ENCODE measurements at places on chromosomes 5 and 9.

DNA sequence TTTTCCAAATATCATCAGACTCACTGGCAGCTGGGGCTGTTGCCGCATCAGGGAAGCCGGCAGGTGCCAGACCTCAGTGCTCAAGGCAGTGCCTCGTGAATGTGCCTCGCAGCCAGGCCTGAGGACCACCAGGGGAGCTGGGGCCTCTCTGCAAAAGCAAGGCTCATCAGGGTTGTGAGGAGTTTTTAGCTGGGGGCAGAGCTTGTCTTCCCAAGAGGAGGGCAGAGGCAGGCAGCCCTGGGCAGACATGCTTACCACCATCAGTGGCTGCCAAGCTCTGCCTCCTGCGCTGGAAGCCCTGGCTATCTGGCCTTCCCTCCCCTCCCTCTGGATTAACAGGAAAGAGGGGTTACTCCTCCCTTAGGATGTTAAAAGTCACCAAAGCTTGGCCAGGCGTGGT, 8.8 kb upstream of the TBC1D9B start:
- DNase-seq: no peak

- no peak for DNase-seq
Observed at GRCh38 chr9:15317836-15318235, 10.8 kb upstream of the TTC39B start.

GRCh38 chr9:127979333-127980059, 1.3 kb downstream of the EEIG1 start:
- no peak for DNase-seq

- DNase-seq: peak; percentile 45
Observed at GRCh38 chr5:74579215-74579614, 61.3 kb downstream of the ENC1 start.

DNA sequence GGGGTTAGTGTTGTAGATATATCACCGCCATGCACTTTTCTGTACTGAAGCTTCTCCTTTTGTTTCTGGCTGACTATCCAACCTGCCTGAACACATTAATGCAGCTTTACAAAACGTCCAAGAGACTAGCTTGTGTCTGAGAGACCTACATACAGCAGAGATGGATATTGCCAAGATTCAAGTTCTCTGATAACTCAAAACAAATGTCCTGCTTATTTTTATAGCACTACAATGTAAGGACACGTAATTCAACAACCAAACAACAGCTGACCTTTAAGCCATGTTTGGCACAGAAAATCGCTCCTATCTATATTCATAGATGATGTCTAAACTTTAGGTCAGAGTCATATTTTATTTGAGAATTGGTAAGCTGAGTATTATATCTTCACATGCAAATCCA, 76.2 kb upstream of the NTRK2 start:
- no peak for DNase-seq

DNA sequence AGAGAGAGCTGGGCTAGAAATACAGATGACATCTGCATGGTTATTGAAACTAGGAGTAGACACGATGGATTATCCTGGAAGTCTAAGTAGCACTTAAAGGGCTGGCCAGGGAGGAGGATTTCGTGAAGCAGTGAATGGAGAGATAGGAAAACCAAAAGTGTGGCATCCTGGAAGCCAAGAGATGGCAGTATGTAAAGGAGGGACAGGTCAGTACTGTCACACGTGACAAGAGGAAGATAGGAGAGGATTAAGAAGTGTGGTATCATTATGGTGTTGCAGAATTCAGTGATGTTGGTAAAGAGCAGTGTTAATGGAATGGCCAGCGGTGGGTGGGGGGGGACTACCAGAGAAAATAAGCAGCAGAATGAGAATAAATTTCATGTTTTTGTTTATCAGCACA, 11.7 kb downstream of the RAD23B start:
- no peak for DNase-seq

DNA sequence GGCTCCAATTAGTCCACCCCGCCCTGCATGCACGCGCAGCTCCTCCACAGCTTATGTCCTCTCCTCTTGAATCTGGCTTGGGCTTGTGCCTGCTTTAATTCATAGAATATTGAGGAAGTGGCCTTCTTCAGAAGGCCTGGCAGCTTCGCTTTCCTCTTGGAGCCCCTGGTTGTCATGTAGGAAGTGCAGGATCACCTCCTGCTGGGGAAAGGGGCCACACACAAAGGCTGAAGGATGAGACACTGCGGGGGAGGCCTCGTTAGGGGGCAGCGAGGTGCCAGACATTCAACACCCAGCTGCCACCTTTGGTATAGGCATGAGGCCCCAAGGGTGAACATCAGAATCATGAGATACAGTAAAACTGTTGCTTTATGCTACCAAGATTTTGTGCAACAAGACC, 2.7 kb upstream of the CNOT6 start:
- DNase-seq: no peak

- no peak for DNase-seq
Observed at GRCh38 chr5:142688281-142688989, 2.5 kb upstream of the FGF1 start.

DNA sequence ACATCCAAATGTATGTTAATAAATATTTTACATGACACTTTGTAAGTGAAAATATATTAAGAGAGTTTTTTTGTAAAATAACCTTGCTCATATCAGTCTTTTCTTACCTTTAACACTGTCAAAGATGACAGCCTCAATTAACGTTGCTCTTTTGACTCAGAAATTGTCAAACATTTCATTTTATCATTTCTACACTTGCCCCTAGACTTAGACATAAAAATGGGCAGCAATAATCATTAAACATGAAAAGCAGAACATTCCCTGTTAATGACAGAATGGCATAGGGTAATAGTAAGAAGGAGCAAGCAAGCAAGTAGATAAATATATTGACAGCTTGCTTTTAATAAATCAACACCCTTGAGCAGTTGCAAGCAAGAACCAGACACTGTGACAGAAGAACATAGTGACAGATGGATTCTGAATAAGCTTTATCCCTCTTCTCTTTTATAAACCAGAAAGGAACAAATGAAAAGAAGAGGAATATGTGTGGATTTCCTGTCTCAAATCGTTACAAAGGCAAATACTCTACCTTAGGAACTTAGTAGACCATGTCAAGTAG, 796.0 kb upstream of the CHD1 start:
- no peak for DNase-seq

GRCh38 chr9:8736805-8737204, 937.2 kb upstream of the DMAC1 start:
- DNase-seq: no peak

GRCh38 chr5:154758977-154759376, 3.8 kb downstream of the LARP1 start:
- DNase-seq: no peak

DNA sequence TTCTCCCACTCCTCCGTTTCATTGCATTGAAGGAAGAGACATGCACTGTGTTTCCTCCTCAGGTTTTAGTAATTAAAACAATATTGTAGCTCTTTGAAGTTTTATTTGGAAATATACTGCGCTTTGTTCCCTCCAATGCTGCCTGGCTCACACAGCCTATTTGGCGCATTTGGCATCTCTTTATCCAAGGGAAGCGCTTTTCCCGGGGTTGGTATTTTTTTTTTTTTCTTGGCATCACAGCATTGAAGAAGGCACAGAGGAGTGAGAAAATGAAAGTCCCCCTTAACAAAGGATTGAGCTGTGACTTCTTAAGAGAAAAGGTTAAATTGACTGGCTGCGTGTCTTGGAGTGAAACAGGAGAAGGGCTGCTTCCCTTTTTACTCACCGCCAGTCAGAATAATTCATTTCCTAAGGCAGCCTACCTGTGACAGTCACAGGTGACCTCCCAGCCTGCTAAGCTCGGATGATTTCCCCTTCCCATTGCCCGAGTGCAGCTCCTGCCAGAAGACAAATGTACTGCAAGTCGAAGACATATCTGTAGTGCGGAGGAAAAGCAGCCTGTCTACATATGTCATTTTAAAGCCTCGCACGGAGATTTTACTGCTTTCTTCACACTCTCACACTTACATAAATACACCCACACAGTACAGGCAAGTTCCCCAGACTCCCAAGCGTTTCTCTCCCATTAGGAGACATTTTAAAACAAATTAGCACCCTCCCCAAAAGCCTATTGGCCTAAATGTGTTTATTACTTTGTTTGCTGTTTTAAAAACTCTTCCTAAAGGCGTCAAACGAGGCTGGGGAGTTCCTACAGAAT, 665.5 kb upstream of the ZNF608 start:
- no peak for DNase-seq

- DNase-seq: no peak
Observed at GRCh38 chr9:108845947-108846346, 9.8 kb downstream of the ACTL7B start.

DNA sequence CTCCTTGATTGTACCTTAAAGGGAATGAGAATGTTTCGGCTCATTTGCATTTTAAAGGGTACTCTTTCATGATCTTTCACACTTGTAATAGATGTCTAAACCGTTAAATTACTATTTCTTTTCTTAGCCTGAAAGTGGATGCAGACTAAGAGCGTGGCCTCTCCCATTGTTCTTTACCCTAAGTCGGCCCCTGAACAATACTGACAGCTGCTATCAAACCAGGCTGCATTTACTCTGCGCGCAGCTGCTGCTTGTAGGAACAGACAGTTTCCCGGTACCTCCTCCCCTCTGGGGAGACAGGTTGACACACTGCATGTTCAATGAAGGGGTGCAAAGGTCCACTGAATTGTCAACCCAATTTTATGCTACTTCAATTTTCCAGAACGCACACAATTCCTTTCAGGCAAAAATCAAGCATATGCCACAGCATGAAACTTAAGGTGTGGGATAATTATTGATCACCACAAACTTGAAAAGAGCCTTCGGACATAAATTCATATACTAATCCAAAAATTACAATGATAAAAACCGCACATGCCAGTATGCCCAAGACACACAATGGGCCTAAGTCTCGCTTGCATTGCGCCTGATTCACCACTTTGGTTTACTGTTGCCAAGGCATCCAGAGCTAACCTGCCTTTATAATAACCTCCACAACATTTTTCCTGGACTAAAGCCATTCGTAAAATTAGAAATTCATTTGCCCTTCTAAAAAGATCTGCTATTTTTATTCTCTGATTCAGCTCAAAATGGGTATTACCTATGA, 39.7 kb downstream of the TLE1 start:
- no peak for DNase-seq

- no peak for DNase-seq
Observed at GRCh38 chr9:127786773-127787104, 905 bp downstream of the CDK9 start.

- no peak for DNase-seq
Observed at GRCh38 chr5:122942164-122942914, 94.2 kb downstream of the PPIC start.

- no peak for DNase-seq
Observed at GRCh38 chr5:125575891-125576505, 829.6 kb upstream of the ZNF608 start.

- no peak for DNase-seq
Observed at GRCh38 chr9:123425261-123425821, 69.3 kb downstream of the CRB2 start.

DNA sequence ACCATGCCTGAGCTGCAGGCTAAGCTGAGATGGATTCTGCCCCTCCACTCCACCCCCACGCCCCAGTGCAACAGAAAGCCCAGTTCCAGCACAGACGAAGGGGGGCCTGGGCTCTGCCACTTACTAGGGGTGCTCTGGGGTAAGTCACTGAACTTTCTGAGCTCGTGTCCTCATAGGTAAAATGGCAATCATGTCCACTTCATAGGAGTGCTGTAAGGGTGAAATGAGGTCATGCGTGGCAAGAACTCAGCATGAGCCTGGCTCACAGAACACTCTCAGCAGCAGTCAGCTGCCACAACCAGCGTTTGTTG, 8.4 kb upstream of the PSD2 start:
- DNase-seq: no peak

GRCh38 chr9:130668196-130668595, 3.8 kb downstream of the PRDM12 start:
- DNase-seq: no peak

DNA sequence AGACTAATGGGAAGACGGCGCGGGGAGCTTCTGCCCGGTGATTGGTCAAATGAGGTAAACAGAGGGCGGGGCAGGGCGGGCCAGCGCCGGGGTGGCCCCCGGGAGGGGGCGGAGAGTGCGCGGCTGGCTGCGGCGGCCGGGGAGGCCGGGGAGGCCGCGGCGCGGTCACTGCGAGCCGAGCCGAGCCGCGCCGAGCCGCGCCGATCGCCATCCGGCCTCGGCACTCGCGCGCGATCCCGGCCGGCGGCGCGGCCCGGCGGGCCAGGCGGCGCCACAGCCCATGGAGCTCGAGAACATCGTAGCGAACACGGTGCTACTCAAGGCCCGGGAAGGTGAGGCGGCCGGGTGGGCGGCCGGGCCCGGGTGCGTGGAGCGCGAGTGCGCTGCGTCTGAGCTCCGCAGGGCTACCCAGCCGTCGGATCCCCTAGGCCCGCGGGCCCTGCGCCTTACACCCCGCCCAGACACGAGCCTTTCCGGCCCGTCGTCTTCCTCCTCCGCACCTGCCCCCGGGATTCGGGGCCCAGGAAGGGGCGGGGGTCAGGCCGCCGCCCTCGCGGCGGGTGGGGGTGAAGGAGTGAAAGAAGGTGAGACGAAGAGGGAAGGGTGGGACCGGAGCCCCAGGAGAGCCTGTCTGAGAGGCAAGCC, at the start of gene GRK6:
TSS of gene GRK6 (plus strand) at position 111 of the 645 bp plus-strand sequence. CDS start at position 281, 170 bp downstream.
- DNase-seq: peak; percentile 61

GRCh38 chr9:113875459-113876150, 504 bp upstream of the ZNF618 start:
- no peak for DNase-seq

DNA sequence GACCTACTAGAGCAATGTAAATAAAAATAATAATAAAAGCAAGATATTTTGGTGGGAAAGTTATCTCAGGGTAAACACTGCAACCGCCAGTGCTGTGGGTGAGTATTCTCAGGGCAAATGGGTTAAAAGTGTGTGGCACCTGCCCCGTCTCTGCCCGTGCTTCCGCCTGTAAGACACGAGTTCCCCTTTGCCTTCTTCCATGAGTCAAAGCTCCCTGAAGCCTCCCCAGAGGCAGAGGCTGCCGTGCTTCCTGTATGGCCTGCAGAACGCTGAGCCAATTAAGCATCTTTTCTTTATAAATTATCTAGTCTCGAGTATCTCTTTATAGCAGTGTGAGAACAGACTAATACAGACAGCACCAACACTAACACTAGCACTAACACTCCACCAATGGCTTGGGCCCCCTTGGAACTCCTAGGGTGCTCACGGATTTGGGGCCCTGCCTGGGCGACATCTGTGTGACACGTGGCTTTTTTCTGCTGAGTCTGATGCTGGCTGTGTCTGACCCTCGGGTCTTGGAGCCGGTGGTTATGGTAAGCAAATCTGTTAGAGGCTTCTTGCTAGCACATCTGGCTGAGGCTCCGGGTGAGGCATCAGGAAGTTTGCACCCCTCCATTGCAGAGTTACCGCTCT, 10.6 kb downstream of the PLEKHG4B start:
- DNase-seq: no peak

DNA sequence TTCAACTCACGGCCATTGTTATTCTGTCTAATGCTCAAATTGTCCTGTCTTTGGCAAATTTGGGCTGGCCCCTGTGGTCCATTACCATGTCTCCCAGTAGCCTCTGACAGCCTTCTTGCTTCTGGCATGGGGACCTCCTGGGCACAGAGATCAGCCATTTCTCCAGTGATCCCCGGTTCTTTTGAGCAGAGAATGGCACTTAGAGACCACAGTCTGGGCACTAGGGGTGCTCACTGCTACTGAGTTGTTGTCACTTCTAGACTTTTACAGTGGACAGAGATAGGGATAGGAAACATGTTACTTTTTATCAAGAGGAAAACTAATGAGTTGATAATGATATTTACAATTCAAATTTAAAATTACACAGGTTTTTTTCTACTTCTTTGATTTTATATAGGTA, 47.6 kb upstream of the BARHL1 start:
- DNase-seq: no peak

- no peak for DNase-seq
Observed at GRCh38 chr5:90214991-90215390, 194.6 kb downstream of the CETN3 start.
